ENCODE measurements at places on chromosomes 5 and 9. TPM values are rescaled to one million over a fixed set of nuclear protein-coding genes. Genes with fewer than 3 reads are reported as not detected.

Gene GAS1
- total RNA-seq, result 1.5 TPM

Gene RORB
- under 0.01 TPM for total RNA-seq

Gene TERT
- total RNA-seq, result not detected

Gene CDC20B
- 0.19 TPM for total RNA-seq

Gene AK3
- 64.5 TPM for total RNA-seq

Gene CMYA5
- total RNA-seq, result 0.33 TPM

Gene RUFY1
- total RNA-seq, result 36.7 TPM

Gene COL15A1
- 1.6 TPM for total RNA-seq

Gene INSL4
- not detected for total RNA-seq

Gene NME5
- total RNA-seq, result 1.4 TPM

Gene CDHR2
- total RNA-seq, result not detected

Gene SEMA6A
- total RNA-seq, result 9.5 TPM

Gene DNAJA1
- 101 TPM for total RNA-seq

Gene ORM2
- not detected for total RNA-seq

Gene SPINK1
- not detected for total RNA-seq

Gene SLC22A4
- 4.9 TPM for total RNA-seq

Gene SLC36A3
- not detected for total RNA-seq

Gene PCDHGA8
- total RNA-seq, result 2.9 TPM

Gene C9orf57
- not detected for total RNA-seq

Gene CARD9
- 0.65 TPM for total RNA-seq

Gene MRPS30
- 67.8 TPM for total RNA-seq
